ENCODE measurements at places on chromosomes 12 and 14.

- DNase-seq, result no peak
Measured at GRCh38 chr12:122691566-122691965, 11.6 kb downstream of the HCAR2 start.

DNA sequence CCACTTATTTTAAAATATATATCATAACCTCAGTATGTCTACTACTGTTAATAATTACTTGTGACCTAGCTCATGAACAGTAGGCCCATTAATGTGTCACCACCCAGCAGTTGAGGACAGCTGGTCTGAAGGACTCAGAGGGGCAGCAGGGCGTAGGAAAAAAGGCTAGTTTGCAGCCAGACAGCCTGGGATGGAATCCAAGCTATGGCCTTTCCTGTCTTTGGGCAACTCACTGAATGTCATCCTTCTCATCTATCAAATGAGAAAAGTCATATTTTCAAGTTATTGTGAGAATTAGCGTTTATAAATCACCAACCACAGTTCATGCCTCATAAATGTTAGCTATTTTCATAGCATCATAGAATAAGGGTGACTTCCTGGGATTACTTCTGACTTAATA is 12.3 kb downstream of the DENND5B start:
- DNase-seq, result no peak

DNA sequence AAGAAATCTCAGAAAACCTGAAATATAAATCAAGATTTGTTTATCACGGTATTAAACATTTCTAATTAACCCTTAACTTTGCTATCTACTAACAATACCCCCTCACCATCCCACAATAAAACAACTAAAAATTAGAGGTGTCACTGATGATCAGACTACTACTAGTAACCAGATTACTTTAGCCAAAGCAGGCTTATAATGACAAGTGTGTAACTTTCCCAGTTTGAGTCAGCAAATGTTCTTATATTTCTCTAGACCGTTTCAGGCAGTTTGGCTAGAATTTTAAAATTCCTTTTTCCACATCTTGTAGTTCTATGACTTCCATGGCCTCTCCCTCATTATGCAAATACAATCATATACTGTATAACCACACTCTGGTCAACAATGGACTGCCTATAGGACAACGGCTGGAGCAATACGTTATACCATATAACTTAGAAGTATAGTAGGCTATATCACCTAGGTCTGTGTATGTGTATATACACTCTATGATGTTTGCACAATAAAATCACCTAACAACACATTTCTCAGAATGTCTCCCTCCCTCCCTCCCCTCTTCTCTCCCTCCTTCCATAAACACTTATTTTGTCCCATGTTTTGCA is 102.1 kb downstream of the DENND5B start:
- DNase-seq, result no peak

- DNase-seq, result no peak
Measured at GRCh38 chr14:68695856-68696255, 97.0 kb downstream of the ZFP36L1 start.

DNA sequence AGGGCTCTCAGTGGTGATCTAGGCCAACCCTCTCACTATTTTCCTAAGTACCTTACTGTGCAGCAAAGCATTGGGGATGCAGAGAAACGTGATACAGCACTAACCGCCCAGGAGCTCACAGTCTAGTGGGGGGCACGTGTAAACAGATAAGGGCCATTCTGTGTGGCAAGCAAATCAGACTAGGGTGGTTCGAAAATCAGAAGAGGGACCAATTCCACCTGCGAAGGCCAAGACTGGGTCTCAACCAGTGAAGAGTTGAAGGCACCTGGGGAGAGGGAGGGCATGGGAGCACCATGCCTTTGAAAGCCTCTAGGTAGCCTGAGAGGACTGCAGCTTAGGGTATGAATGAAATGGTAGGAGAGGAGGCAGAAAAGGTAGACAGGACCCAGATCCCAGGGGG is 2.2 kb downstream of the PITPNM2 start:
- no peak for DNase-seq

DNA sequence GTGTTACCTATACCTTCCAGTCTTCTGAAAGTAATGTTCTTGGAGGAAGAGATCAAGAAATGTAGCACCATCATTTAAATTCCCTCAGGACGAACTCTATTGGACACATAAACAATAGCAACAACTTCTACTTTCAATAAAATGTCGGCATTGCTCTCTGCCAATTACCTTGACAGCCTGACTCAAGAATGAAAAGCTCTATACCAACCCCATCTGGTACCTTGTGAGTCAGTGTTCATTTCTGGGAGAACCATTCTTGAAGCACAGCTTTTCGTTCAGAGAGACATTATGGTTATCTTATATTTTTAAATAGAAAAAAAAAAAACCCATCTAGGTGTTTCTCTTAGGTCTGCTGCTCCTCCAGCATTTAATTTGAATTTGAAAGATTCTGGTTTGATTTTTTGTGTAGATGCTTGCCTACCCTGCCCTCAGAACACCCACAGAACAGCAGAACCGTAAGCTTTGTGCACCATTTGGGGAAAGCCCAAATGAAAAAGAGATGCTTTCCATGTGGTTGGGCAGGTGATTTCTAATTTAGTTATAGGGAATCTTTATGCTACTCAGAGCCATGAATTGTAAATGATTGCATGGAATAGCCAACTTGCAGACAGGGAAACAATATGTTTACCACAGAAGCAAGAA is 156.0 kb downstream of the SAMD4A start:
- peak; percentile 57 for DNase-seq

DNA sequence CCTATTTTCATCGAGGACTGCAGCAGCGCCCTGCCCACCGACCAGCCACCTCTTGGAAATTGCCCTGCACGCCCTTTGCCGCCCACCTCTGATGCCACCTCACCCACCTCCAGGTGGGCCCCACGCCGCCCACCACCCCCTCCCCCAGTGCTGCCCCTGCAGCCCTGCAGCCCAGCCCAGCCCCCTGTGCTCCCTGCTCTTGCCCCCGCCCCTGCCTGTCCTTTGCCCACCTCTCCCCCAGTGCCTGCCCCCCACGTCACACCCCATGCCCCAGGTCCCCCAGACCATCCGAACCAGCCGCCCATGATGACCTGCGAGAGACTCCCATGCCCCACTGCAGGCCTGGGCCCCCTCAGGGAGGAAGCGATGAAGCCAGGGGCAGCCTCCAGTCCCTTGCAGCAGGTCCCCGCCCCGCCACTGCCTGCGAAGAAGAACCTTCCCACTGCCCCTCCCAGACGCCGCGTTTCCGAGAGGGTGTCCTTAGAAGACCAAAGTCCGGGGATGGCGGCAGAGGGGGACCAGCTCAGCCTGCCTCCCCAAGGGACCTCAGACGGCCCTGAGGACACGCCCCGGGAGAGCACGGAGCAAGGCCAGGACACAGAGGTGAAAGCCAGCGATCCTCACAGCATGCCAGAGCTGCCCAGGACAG is 96.5 kb downstream of the LGMN start:
- no peak for DNase-seq

GRCh38 chr12:25025260-25025659 is 76.4 kb upstream of the BCAT1 start:
- DNase-seq, result no peak

DNA sequence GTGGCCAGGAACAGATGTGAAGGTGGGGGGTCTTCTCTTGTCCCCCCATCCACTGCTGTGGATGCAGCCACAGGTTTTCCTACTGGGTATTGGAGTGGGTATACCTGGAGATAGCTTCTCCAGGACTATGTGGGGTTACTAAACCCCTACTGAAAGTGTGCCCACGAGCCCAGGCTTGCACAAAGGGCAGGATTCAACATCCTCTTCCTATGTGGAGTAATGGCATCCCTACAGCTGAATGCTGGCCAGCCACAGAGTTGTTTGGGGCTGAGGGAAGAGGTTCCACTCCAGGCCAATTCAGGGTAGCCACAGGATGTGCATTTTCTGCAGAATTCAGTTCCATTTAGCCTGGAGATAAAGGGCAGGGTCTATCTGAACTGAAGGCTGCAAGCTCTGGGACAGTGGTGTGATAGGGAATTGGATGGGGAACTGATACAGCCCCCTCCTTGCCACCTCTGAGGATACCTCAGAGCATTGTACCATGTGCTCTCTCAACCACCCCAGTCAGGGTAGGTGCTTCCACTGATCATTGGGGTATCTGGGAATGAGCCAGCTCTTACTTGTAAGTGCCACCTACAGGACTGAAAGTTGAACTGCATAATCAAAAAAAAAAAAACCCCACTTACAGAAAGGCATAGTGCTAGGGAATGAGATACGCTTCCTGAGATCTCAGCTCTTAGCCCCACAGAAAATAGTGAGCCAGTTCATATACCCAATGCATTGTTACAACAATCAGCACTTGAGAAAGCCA is 187.1 kb downstream of the KITLG start:
- DNase-seq, result peak; percentile 46

GRCh38 chr12:51921017-51921725 is 13.9 kb downstream of the ACVRL1 start:
- no peak for DNase-seq

- DNase-seq, result no peak
Measured at GRCh38 chr12:34601689-34602088, 579.4 kb downstream of the ALG10 start.

Data from activated CD4-positive, alpha-beta T cell treated with anti-CD3 and anti-CD28 coated beads, Interleukin-2, Interleukin-6, amounts not matched to agents 100 ng/mL and 50 ng/mL, durations not matched to agents 16 hours and 8 hours (primary cell).